Naive thymus-derived CD8-positive, alpha-beta T cell (primary cell): ENCODE measurements at places on chromosomes 11 and 22. TPM values are rescaled to one million over a fixed set of nuclear protein-coding genes. Genes with fewer than 3 reads are reported as not detected.

Gene TSKU
- not detected for total RNA-seq

Gene FERMT3
- total RNA-seq = 104 TPM

DNA sequence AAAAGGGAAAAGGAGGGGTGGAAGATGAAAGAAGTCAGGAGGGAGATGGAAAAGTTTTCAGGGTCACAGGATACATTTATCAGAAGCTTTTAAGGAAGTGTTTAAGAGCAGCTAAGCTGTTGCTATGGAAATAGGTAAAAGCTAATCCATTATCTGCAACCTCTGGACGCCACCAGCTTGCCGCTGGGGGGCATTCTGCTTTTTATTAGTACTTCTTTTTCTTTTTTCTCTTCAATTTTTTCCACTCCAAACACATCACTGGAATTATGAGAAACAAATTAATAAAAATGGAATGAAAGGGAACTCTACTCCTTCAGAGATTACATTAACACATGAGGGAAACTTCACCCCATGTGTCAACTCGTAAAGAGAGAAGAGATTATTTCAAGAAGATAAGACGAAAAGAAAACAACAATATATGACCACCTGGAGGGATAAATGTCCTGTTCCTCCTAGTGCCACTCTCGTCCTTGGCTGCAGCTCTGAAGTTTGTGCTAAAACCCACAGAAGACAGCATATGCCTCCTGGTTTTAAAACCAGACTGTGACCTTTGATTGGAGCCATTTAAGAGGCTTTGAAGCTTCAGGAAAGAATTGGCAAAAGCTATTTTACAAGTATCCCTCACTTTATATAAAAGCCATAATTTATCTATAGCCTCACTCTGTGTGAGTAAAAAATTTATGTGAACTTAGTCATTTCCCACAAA, 972.8 kb downstream of the OPCML start:
- no peaks in the 10 kb centered on the region for H3K4me1 ChIP-seq
- H3K27ac ChIP-seq = no peak overlapping the region
- DNase-seq = no peak
- no peaks in the 10 kb centered on the region for H3K36me3 ChIP-seq
- no peaks in the 10 kb centered on the region for H3K27me3 ChIP-seq

DNA sequence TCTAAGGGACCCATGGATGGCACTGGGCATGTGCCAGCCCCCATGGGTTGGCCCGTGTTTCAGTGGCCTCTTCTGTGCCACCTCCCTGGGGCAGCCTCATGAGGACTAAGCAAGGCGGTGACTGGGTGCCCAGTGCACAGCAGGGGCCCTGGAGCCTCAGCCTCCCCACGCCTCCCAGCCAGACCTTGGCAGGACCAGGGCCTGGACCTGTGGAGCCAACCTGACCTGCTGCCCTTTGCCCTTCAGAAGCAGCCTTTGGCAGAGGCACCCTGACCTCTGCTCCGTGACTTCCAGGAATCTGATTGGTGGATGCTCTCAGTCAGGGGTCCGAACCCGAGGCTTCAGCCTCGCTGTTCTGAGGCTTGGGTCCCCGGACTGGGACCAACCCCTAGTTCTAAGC, 24.8 kb upstream of the TAB1 start:
- H3K4me1 ChIP-seq = no peaks in the 10 kb centered on the region
- no peak overlapping the region for H3K4me3 ChIP-seq
- DNase-seq = no peak
- no peaks in the 10 kb centered on the region for H3K27me3 ChIP-seq

- peaks cover 2% of the 10 kb centered on the region for H3K4me1 ChIP-seq
- DNase-seq = no peak
- no peak overlapping the region for H3K4me3 ChIP-seq
- H3K27ac ChIP-seq = no peak overlapping the region
- H3K27me3 ChIP-seq = peaks cover 14% of the 10 kb centered on the region
- no peaks in the 10 kb centered on the region for H3K36me3 ChIP-seq
These were observed 15.5 kb downstream of the SLC37A2 start for GRCh38 chr11:125078516-125079140.

DNA sequence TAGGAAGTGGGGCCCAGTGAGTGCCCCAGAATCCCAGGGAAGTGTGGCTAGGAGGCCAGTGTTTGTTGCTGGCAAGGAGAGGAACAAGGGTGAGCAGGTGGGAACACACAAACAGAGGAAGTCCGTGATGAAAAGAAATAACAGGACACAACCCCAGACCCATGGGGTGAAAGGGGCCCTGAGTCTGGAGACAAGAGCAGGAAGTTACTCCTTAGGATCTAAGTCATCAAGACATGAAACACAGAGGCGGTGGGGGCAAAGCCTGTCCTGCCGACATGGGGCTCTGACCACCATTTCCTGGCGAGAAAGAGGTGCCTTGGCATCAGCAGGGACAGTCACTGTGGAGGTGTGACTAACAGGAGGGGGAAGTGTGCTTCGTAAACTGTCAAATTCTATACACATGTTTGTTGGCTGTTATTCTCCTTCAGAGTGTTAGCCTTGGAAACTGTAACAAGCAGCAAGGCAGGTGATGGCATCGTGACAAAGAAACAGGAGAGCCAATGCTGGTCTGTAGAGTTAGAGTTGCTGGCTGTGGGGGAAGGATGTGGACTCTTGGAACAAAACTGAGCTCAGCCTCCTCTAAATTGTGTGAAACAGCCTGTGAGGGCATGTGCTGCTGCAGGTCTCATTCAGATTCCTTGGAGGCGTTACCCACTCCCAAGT, 21.7 kb downstream of the CHST1 start:
- H3K4me1 ChIP-seq = no peaks in the 10 kb centered on the region
- no peak overlapping the region for H3K4me3 ChIP-seq
- H3K27ac ChIP-seq = no peak overlapping the region
- peaks cover 16% of the 10 kb centered on the region for H3K27me3 ChIP-seq
- H3K36me3 ChIP-seq = no peaks in the 10 kb centered on the region
- DNase-seq = no peak

Gene POU2AF2
- not detected for total RNA-seq

DNA sequence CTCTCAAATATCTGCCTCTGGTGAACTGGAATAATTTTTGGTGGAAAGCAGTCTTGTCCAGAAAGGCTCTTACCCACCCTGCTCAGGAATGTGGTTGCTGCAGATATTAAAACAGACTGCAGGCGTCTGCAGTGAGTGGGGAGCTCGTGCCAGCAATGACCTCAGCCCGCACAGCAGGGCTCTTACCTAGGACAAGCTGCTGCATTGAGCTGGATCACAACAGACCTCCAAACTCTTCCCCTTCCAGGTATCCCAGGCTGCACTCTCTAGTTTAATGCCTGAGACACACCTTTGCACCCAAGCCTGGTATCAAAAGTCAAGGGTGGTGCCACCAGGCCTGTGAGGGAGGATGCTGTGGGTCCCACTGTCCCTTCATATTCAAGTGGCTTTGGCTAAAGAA, 69.7 kb upstream of the CDON start:
- H3K4me1 ChIP-seq = no peaks in the 10 kb centered on the region
- H3K27ac ChIP-seq = no peak overlapping the region
- DNase-seq = no peak
- H3K4me3 ChIP-seq = no peak overlapping the region

DNA sequence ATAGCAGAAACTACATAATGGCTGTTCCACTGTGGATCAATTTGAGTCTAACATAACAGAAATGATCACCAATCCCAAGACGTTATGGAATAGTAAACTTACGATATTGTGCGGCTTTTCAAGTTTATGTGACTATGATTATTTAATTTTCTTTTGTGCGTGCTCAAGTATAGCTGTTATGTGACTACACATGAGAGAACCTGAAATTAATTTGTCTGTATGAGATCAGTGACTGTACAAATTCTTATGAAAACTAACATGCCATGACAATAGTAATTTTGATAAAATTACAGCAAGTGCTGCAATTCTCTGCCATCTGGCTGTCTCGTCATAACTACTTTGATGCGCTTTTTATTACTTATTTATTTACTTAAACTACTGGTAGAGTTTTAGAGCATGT, 343.2 kb downstream of the DCDC1 start:
- H3K27me3 ChIP-seq = no peaks in the 10 kb centered on the region
- H3K4me3 ChIP-seq = no peak overlapping the region
- H3K27ac ChIP-seq = no peak overlapping the region
- H3K36me3 ChIP-seq = no peaks in the 10 kb centered on the region
- H3K4me1 ChIP-seq = no peaks in the 10 kb centered on the region

DNA sequence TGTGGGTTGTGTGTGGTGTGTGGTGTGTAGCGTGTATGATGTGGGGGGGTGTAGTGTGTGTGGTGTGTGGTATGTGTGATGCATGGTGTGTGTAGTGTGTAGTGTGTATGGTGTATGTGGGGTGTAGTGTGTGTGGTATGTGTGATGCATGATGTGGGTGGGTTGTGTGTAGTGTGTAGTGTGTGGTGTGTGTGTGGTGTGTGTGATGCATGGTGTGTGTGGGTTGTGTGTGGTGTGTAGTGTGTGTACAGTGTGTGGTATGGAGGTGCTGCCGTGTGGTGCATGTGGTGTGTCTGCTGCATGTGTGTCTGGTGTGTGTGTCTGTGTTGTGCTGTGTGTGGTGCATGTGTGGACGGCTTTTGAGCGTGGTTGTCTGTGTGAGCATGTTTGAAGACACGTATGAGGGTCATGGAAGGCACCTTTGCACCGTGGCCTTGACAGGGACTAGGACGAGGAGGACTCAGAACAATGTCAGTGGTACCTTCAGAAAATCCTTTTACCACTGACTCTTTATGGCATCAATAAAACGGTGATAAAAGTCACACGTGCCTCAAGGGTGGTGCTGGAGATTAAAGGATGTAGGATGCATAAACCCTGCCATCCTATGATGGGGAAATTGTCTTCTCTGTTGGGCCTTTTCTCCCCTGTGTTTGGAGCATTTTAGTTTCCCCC, 328.7 kb upstream of the B3GAT1 start:
- peaks cover 10% of the 10 kb centered on the region for H3K27me3 ChIP-seq
- no peaks in the 10 kb centered on the region for H3K4me1 ChIP-seq
- DNase-seq = no peak
- H3K4me3 ChIP-seq = no peak overlapping the region
- H3K27ac ChIP-seq = no peak overlapping the region

Gene MFNG
- total RNA-seq = 235 TPM

Gene NDUFS3
- total RNA-seq = 100 TPM

DNA sequence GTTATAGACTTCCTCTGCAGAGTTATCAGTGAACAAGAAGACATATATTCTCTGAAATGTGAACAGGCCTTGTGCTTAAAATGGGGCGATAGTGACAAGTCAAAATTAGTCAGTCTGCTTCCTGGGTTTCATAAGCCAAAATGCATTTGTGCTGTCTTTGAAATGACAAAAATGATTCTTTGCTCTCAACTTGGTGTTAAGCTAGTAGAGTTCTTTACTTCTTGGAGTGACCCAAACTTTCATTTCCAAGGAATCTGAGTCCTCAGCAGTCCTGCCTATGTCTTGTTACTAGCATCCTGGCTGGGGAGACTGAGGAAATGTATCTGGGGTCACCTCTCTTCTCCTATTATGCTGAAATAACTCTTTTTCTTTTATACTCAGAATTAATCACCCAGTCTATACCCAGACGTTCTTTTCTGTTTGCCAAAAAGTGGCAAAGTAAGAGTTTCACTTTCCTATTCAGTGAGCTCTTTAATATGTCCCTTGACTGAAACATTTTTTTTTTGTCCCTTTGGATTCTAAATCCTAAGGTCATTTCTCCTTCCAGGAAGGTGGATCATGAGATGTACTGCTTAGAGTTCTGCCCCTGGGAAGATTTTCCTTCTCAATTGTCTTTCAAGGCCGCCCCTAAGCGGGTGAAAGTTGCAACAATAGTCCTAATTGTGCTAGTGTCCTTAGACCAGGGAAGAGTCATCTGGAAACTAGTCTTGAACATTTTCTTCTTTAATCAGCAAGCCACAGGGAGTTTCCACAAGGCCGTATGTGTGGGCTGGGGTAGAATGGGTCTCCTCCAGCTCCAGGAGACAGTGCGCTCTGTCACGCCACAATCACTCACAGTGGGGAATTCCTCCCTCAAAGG, 53.0 kb upstream of the RDX start:
- no peak for DNase-seq
- no peak overlapping the region for H3K27ac ChIP-seq
- H3K27me3 ChIP-seq = no peaks in the 10 kb centered on the region
- H3K4me1 ChIP-seq = no peaks in the 10 kb centered on the region
- no peak overlapping the region for H3K4me3 ChIP-seq

DNA sequence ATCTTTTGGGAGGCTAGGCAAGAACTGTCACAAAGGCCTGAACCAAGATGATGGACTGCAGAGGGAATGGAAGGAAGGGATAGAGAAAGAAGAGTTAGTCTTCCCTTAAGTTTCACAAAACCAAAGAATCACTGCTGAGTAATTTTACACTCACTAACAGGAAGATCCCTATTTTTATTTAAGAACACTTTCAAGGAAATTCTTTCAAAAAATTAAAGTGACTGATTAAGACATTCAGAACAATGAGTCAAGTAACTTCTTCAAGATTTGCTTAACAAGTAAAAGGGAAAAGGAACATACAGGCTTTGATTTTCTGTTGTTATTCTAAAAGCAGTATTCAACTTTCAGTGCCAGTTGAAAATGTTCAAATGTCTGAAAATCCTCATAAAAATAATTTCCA, 3.1 kb downstream of the PITPNB start:
- H3K4me1 ChIP-seq = peaks cover 80% of the 10 kb centered on the region
- no peaks in the 10 kb centered on the region for H3K36me3 ChIP-seq
- no peak overlapping the region for H3K27ac ChIP-seq
- no peaks in the 10 kb centered on the region for H3K27me3 ChIP-seq
- no peak overlapping the region for H3K4me3 ChIP-seq

- H3K36me3 ChIP-seq = no peaks in the 10 kb centered on the region
- peaks cover 12% of the 10 kb centered on the region for H3K4me1 ChIP-seq
- H3K4me3 ChIP-seq = no peak overlapping the region
- no peaks in the 10 kb centered on the region for H3K27me3 ChIP-seq
- DNase-seq = no peak
- no peak overlapping the region for H3K27ac ChIP-seq
These were observed 3.2 kb downstream of the MMP11 start for GRCh38 chr22:23775779-23776375.

DNA sequence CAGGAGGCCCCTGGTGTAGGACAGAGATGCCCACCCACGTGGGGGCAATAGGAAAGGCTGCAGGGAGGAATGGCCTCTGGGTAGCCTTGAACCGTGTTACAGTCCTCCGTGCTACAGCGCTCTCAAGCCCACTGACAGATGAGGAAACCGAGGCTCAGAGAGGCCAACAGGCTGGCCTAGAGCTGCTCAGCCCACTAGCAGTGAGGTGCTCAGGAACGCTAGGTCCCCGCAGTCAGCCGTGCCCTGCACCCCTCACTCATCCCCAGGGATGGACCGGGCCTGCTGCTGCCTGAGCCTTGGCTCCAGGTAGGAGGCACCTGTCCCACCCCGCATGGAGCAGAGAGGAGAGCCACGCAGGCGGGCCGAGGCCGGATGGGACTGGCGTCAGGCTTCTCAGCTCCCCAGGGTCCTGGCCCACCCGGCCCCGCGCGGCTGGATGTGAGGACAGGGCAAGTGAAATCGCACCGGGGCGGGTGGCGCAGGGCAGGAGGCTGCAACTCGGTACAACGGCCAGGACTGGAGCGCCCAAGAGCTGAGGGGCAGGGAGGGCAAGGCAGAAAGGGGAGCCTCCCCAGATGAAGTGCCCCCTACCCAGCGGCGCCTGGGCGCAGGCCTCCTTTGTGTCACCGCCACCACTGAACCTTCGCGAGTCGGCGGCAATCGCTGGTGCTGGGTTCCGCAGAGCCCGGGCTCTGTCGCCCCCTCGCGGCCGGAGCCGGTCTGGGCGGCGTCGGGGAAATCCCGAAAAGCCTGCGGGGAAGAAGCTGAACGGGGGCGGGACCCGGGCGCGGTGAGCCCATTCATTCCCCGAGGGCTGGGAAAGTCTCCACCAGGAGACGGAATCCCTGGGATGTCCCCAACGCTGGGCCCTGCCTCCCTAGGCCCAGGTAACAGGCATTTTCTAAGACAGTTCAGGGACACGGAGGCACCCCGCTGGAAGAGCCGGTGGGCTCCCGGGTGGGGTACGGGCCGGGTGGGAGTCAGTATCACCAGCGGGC, 8.4 kb upstream of the SLC2A11 start:
- peak; percentile 91 for DNase-seq
- no peak overlapping the region for H3K4me3 ChIP-seq
- no peaks in the 10 kb centered on the region for H3K27me3 ChIP-seq
- H3K4me1 ChIP-seq = peaks cover 1% of the 10 kb centered on the region
